ENCODE measurements at places on chromosomes 12 and 14.

- no peak for DNase-seq
These were observed 66.7 kb downstream of the CCDC88C start for GRCh38 chr14:91350813-91351511.

DNA sequence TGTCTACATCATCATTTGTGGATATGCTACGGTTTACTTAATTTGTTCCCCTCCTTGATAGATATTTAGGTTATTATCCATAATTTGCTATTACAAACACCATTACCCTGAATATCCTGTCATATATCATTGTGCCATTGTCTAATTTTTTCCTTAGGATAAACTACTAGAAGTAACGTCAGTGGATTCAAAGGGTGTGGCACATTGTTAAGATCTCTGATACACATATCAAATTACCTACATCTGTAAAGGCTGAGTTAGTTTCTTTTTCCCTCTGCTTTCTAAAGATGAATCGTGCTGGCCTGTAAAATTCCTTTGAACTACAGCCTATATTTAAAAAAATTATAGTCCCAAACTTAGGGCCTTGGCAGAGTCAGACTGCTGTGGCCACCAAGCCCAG lies 53.9 kb upstream of the STRN3 start:
- no peak for DNase-seq

GRCh38 chr12:100797246-100797645 lies 2.7 kb downstream of the ANO4 start:
- no peak for DNase-seq

- no peak for DNase-seq
These were observed 25.0 kb downstream of the BICD1 start for GRCh38 chr12:32131666-32132065.

- DNase-seq = peak; percentile 85
These were observed at the start of gene NIN for GRCh38 chr14:50830932-50831725. Gene NIN (minus strand): TSS chr14:50831162. CDS start chr14:50822056, 9,106 bp downstream.

DNA sequence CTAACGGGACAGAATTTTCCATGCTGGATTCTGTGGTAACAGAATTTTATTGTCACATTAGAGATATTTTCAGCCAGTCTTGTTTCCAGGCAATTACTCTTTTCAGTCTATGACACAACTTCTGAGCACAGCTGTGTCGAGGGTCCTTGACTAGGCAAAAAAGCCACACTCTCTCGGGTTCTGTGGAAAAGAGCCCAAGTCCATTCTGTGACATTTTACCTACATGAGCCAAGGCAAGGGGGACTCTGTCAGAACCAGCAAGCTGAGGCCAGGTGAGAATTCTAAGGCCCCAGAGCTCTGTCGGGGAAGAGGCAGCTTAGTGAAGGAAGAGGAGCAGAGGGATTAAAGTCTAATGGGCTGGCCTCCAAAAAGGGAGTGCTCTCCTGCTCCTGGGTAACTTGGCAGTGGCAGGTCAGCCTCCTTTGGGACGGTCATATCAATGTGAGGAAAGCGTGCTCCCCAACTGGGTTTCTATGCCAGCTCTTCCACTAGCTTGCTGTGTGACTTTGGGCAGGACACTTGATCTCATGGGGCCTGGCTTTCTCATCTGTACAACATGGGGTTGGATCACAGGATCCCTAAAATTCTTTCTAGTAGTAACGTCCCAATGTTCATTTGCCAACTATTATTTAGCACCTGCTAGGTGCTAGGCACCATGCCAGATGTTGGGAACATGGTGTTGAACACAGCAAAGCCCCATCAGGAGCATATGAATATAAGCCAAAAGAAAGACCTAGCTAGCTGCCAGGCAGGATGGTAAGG lies 16.0 kb upstream of the RIC8B start:
- no peak for DNase-seq

GRCh38 chr12:14771651-14772137 lies 31.6 kb downstream of the WBP11 start:
- no peak for DNase-seq

DNA sequence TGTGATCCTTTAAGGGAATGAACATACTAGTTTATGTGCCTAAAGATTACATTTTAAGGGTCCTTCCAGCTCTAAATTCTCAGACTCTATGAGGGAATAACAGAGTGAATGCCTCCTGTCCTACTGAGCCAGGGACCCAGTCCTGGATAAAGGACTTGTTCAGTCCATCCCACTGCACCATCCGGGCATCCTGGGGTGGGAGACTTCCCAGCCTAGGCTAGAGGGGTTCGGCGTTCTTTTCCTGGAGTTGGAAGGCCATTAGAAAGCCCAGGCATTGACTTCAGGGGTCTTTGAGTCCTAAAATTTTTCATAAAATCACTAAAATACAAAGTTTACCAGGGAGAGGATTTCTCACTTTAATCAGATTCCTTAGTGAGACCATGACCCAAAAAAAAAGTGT lies 127.9 kb upstream of the FKBP4 start:
- DNase-seq = no peak

GRCh38 chr12:50786498-50787231 lies 22.8 kb downstream of the ATF1 start:
- DNase-seq = no peak

GRCh38 chr14:36791402-36791801 lies 129.7 kb downstream of the PAX9 start:
- no peak for DNase-seq

DNA sequence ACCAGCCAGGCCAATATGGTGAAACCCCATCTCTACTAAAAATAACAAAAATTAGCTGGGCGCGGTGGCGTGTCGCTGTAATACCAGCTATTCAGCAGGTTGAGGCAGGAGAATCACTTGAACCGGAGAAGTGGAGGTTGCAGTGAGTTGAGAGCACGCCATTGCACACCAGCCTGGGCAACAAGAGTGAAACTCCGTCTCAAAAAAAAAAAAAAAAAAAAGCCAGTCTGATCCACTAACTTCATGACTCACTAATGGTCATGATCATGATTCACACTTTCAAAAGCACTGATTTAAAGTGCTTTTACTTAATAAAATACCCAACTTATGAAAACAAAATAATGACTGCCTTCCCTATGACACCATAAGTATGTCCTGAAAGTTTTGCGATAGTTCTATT lies 38.4 kb upstream of the CPM start:
- no peak for DNase-seq

DNA sequence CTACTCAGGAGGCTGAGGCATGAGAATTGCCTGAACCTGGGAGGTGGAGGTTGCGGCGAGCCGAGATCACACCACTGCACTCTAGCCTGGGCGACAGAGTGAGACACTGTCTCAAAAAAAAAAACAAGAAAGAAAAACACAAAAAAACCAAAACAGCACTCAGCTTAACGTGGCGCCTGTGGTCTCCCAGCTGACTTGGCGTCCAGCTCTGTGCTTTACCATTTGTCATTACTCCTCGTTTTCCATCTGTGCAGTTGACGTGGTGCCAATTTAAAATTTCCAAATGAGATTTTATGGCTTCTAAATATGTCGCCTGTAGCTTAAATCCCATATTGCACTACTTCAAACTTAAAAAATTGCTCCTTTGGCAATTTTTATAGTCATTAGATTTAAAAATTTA lies 2.0 kb downstream of the MGP start:
- DNase-seq = no peak

GRCh38 chr12:90015228-90015627 lies 306.6 kb upstream of the ATP2B1 start:
- DNase-seq = no peak

GRCh38 chr12:106885541-106886249 lies 70.0 kb upstream of the TMEM263 start:
- no peak for DNase-seq

DNA sequence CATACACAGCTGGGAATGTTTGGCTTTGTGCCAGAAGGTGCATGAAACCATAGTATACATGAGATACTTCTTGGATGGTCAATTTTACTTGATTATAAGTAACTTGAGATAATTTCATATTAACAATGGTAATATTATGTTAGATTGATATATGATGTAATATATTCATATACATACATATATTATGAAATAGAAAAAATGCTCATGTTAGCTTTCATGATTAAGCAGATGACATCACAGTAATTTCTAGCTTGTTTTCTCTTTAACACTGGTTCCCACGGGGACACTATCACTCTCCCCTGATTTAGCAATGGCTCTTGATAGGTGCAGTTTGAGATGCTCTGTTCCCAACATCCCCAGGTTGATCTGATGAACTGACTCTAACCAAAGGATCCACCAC lies 35.4 kb upstream of the NTF3 start:
- DNase-seq = no peak

DNA sequence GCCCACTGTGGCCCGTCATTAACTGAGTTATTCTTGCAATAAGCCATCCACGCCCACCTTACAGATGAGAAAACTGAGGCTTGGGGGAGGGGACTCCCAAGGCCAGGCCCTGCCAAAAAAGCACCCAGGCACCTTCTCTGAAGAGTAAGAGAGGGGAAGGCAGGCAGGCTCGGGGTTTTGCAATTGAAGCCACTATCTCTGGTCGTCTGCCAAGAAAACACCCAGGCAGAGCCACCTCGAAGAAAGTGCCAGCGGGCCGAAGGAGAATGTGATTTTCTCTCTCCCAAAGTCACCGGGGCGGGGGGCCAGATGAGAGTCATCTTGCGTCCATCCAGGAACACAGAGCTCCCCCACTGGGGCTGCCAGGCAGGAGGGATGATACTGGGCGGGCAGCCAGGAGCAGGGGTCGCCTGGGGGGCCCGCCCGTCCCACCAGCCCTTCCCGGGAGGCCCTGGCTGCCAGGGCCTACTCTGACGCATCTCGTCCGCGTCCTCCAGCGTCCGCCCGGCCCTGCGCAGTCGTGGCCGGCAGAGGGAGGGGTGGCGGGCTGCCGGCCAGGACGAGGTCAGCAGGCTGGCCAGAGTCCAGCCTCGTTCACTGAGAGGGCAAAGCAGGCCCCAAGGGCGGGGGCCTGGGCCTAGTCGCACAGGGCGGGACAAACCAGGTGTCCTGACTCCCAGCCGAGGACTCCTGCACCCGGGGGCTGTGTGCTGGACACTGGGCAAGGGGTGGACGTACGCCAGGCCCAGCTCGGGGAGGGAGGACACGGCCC lies 74.3 kb downstream of the RFLNA start:
- no peak for DNase-seq

DNA sequence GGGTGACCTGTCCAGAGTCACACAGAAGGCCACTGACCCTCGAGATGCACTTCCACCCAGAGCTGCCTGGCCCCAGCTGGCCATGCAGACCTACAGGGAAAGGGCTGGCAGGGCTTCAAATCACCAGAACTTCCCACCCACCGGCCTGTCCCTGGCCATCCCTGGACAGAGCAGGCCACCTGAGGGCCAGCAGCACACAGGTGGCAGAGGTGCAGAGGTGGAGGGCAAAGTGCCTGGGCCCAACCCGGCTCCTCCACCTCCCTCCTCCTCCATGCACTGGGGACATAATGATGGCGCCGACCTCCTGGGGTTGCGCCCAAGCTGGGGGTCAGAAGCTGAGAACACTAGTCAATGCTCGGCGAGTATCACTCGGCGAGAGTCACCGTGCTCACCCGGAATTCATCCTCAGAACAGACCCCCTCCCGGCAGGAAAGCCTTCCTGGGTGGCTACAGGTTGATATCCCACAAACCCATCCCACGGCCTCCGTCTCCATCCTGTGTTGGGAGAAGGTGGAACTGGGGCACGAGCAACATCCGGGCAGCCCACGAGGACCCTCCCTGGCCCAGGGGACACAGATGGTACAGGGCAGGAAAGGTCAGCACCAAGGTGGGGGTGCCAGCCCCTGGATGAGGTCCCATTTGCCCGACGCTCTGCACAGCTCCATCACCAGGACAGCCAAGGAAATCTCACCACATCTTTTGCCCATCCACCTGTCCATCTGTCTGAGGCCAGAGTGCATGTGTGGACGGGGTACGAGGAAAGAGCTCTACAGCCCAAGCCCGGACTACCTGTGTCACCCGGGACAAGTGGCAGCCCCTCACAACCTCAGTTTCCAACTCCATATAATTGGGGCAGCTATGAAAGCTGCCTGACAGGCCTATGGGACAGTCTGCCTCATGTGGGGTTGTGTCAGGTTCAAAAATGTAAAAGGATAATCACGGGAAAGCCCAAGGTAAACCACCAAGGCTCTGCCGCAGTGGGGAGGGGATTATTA lies 10.8 kb downstream of the BEGAIN start:
- no peak for DNase-seq

GRCh38 chr12:53056296-53056695 lies 6.4 kb downstream of the TNS2 start:
- no peak for DNase-seq

DNA sequence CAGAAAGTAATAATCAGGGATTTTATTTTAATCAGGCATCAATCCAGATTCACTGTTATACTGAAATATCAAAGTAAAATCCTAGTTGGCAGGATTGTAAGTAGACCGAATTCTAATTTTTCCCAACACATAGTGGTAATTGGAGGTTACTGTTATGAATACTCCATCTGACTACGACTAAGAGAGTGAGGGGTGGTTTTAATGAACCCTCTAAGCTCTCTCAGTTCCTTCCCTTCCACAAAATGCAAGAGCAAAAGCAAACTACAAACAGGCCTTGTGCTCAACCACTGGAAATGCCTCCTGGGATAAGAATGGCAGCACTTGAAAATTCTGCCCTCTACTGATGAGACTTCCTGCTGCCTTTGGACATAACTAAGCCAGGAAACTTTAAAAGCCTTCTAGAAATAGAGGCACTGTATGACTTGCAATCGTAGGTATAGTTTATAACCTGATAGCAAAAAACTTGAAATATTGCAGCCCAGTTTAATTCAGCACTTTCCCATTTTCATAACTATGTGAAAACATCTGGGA lies 184.8 kb downstream of the SLC16A7 start:
- no peak for DNase-seq

- DNase-seq = no peak
These were observed 119.4 kb downstream of the KTN1 start for GRCh38 chr14:55699131-55700057.

- no peak for DNase-seq
These were observed 36.2 kb upstream of the GNG2 start for GRCh38 chr14:51824191-51824590.

GRCh38 chr12:16285586-16285985 lies 8.1 kb upstream of the SLC15A5 start:
- no peak for DNase-seq

DNA sequence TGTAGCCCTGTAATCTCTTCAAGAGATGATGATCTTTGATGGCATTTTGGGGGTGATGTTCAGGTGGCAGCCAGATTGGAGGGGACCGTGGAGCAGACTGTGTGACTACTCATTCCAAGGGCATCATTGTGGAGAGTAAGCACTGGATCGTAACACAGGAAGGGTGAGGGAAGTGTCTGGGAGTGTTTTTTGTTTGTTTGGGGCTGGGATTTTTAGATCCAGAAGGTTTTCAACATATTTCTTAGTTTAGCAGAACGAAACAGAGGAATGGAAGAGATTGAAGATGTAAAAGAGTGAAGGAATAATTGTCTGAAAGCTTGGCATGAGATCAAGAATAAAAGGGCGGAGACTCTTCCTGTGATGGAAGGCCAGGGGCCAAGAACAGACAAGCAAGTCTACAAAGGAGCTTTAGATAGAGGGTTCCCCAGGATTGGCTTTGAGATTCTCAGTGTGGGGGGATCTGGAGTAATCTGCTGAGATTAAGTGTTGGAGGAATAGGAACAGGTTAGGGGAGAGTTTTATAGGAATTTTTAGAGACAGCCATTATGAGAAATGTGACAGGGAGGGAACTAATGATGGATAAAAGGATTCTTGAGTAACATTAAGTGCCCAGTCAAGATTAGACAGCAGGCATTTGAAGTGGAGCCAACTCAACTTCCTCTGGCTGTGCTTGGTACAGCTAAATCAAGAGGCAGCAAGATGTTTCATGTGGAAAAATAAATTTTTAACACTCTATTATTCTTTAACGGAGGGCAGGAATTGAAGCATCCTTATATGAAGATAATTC lies 79.7 kb upstream of the REP15 start:
- DNase-seq = no peak

- no peak for DNase-seq
These were observed 1.7 kb downstream of the IRAK3 start for GRCh38 chr12:66190519-66191370.

All from activated CD8-positive, alpha-beta memory T cell treated with anti-CD3 and anti-CD28 coated beads, Interleukin-2, amount 50 U/mL, for 48 hours (primary cell).